ENCODE measurements at places on chromosomes 2 and 18.

DNA sequence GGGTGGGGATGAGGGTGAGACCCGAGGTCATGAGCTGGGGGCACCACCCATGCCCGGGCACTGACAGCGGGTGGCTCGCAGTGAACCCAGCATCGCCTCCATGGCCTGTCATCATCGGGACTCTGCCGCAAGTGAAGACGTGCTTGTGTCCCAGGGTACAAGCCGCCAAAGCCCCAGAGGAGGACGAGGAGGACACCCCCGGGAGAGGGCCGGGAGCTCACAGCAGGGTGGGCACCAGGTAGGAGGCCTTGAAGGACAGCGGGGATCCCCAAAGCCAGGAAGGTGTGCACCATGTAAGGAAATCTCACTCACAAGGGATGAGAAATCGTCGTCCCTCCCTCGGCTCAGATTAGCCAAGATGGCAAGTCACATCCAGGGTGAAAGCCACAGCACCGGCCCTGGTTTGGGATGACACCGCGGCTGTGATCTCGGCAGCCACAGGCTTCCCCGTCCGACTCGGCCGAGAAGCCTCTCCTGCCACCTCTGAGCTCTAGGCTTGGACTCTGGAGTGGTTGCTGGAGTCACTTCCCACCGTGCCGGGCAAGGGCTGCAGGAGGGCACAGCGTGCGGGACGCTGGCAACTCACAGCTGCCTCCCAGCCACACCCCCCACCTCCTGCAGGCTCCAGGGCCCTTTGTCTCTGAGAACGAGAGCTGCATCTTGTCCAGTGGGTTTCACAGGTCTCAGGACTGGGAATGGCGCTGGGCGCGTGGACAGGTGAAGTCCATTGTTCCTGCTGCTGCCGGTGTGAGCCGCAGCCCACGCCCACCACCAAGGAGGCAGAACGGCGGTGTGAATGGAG is 81.6 kb upstream of the CTDP1 start:
- DNase-seq: no peak

DNA sequence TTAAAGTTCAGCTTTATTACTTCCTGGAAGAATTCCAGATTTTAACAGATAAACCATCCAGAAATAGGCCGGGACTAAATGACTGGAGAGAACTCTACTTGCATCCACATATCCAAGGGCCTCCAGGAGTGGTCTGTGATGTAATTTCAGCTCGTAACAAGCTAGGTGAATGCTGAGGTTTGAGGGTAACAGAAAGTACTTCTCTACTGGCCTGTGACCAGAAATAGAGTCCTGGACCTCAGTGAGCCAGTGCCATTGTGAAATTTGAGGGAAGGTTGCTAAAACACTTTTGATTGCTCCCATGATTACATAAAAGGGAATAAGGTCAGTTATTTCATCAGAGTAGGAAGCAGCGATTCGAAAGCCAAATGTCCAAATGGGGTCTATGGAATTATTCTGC is 158.1 kb downstream of the DOCK10 start:
- no peak for DNase-seq

GRCh38 chr2:150062416-150062815 is 425.1 kb downstream of the RND3 start:
- no peak for DNase-seq

GRCh38 chr18:78006774-78007260 is 757.2 kb downstream of the GALR1 start:
- no peak for DNase-seq

DNA sequence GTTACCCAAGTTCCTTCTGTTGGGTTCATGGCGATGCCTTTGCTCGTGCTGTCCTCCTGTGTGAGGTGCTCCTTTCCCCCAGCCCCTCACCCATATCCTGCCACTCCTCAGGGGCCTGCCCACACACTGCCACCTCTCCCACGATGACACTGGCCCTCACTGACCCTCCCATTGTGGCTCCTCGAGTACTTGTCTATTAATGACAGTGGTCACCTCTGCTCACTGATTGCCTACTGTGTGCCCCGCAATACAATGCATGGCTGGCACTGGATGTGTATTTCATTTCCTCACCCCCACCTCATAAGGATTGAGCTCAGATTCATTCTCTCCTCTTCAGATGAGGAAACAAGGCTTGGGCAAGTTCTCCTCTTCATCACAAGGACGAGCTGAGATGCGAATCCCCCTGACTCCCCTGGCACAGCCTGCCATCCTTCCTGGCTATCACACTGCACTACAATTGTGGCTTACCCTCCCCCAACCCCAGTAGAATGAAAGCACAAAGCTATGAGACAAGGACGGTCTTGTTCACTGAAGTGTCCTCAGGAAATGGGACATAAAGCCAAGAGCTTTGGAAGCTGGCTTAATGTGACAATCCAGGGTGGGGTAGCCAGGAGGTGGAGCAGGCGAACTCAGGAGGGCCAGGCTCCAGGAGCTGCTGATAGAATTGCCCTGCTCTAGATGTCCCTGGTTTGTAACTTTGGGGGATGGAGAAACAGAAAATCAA is 93.9 kb upstream of the RAB12 start:
- no peak for DNase-seq
